Stimulated activated CD4-positive, alpha-beta T cell treated with anti-CD3 and anti-CD28 coated beads, TNF-alpha, amount 100 ng/mL, for 24 hours (primary cell): ENCODE measurements at places on chromosomes 16 and 17.

GRCh38 chr16:66933776-66934137 is 445 bp downstream of the CIAO2B start:
- DNase-seq = peak; percentile 21

- DNase-seq = no peak
These were observed 37.4 kb downstream of the AXIN2 start for GRCh38 chr17:65523853-65524664.

GRCh38 chr17:74754832-74755231 is 6.4 kb downstream of the NHERF1 start:
- DNase-seq = no peak

DNA sequence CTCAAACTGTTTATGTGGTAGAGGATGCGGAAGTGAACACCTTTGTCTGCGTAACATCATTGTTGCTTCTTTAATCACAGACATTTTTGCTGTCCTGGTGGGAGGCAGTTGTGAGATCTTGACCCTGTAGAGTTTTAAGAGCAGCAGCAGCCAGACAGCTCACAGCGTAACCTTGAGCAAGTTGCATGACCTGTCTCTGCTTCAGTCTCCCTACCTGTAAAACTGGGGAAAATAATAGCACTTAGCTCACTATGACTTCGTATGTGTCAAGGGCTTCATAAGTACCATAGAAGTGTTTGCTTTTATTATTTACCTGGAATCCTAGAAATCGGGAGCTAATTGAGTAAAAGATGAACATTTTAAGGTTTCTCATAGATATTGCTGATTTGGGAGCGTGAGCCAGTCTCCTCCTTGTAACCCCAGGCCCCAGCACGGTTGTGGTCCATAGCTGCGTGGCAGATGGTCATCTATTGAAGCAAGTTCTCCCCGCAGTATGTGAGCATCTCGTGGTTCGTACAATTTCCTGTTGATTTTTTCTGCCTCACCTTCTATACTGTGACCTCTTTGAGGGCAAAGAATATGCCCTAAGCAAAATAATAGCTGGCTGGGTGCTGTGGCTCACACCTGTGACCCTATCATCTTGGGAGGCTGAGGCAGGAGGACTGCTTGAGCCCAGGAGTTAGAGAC is 34.4 kb downstream of the GPRC5B start:
- no peak for DNase-seq

DNA sequence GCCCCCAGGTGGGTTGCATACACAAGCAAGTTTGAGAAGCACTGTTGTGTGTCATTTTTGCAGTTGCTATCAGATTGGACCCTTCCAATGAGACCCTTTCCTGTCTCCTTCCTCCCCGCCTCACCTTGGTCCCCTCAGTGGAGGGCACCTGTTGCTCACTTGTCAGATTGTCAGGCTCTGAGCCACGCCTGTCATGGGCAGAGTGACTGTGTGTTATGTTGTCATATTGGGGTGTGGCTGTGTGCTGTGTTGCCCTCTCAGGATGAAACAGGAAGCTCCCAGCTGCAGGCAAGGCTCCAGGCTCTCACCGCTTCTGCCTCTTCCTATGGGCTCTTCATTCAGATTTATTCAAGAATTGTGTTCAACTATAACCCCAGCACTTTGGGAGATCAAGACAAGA is 302.9 kb downstream of the CPPED1 start:
- DNase-seq = no peak

GRCh38 chr17:80876950-80877728 is 114.5 kb upstream of the CHMP6 start:
- DNase-seq = peak; percentile 73

DNA sequence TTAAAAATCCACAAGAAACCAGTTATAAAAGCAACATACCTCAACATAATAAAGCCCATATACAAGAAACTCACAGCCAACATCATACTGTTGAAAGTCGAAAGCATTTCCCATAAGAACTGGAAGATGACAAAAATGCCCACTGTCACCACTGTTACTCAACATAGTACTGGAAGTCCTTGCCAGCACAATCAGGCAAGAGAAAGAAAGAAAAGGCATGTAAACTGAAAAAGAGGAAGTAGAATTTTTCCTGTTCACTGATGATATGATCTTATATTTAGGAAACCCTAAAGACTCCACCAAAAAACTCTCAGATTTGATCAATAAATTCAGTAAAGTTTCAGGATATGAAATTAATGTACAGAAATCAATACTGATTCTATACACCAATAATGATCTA is 45.1 kb downstream of the AHSP start:
- no peak for DNase-seq

GRCh38 chr17:77204536-77204935 is 63.8 kb downstream of the SEC14L1 start:
- no peak for DNase-seq

- peak; percentile 53 for DNase-seq
These were observed at the start of gene ASPHD1 for GRCh38 chr16:29900102-29900887. Gene ASPHD1 (plus strand): TSS chr16:29900488. CDS start chr16:29900972, 484 bp downstream.

- no peak for DNase-seq
These were observed 4.2 kb upstream of the TBX4 start for GRCh38 chr17:61448042-61448441.

- no peak for DNase-seq
These were observed 1.6 kb upstream of the TBKBP1 start for GRCh38 chr17:47692137-47692894.

DNA sequence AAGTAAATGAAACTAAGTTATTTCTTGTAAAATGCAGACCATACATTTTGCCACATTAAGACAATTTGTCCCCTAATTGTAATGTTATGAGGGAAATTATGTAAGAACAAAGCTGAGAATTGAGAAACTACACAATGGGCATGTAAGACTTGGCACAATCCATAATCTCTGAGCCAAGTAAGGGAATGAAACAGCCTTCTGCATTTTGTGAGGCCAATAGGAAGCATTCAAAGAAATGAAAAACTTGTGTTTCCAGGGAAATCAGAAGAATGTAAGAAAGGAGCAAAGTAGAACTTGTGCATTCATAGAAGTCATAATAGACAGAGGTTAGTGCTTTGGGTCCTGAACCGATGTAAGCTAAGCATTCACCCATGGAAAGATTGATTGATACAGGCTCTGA is 1.8 kb downstream of the KRTAP9-4 start:
- no peak for DNase-seq

DNA sequence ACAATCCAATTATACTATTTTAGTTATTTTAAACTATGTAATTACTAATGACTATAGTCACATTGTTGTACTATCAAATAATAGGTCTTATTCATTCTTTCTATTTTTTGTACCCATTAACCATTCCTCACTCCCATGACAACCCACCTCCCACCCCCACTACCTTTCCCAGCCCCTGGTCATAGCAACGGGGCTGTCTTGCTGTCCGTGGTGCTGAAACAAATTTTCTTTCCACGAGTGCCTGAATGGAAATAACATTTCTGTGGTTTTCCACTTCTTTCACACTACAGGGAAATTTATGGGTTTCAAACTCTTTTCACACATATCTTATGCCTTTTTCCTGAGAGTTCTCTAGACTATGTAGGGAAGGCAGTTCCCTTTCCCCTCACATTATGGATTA is 326.6 kb downstream of the PHKB start:
- DNase-seq = no peak

DNA sequence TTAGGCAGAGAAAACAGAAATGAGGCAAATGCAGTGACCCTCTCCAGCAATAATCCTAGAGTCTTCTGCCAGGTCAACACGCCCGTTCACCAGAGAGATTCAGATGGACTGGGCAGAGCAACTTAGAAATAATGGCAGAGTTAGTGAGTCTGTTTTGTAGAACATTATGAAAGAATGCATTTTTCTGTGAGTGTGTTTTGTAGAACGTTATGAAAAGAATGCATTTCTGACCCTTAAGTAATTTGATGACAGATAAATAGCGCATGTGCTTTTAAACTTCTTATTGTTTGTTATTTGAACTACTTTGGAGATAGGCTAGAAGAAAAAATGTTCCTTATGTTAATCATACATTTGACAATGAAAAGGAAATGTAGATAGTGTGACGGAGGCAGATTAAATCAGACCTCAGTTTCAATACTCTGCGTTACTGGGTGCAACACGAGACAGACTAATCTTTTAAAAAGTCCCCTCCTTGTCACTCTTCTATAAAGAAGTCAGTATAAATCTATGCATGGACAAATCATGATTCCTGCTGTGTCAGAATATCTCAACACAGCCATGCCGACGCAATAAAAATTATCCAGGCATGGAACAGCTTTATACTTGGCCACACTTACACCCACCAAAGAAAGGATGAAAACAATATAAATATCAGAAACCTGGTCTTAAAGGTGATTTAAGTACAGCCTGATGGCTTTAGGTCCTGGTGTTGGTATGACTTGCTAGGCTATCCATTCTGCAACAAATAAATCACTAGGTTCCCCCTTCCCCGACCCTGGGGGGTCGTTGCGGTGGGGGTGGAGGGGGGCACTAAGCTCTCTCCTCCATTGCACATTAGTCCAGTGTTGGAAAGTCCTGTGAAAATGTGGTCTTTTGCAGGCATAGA is 47.8 kb downstream of the MARCHF10 start:
- DNase-seq = no peak

- no peak for DNase-seq
These were observed 102.2 kb downstream of the CDK5R1 start for GRCh38 chr17:32588982-32589381.

- DNase-seq = no peak
These were observed 368.9 kb downstream of the UTP18 start for GRCh38 chr17:51629232-51629631.

DNA sequence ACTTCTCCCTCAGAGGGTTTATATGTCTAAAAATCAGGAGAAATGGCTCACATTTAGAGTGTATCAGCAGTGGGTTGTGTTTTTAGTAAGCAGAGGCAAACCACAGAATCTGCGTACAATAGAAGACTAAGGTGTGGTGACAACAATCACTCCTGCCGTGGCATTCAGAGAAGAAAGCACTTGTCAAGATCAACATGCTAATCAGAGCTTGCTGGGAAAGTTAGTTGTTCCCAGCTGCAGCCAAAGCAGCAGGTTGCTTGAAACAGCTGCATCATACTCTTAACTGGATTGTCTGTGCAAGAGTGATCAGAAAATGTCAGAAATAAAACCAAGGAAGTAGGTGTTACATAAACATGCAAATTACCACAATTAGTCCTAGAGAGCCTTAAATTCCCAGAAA is 616.4 kb downstream of the CDH8 start:
- no peak for DNase-seq

- no peak for DNase-seq
These were observed 51.7 kb downstream of the ARHGAP27 start for GRCh38 chr17:45380991-45381390.

DNA sequence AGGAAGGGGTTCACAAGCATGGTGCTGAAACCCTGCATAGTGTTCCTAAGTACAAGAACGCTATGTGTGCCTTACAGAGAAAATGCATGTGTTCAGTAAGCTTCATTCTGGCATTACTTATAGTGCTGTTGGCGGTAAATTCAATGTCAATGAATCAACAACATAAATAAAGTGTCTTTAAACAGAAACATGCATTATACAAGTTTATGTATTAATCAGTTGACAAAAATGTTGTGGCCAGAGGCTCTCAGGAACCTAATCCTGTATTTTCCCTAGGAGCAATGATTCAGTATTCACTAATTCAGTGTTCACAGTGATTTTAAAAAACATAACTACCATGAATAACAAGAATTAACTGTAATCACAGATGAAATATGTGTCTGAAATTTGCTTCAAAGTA is 47.1 kb upstream of the MYOCD start:
- DNase-seq = no peak

GRCh38 chr16:26770547-26770946 is 296.2 kb upstream of the C16orf82 start:
- no peak for DNase-seq

GRCh38 chr17:76199469-76199868 is 40.8 kb downstream of the RNF157 start:
- DNase-seq = peak; percentile 54

DNA sequence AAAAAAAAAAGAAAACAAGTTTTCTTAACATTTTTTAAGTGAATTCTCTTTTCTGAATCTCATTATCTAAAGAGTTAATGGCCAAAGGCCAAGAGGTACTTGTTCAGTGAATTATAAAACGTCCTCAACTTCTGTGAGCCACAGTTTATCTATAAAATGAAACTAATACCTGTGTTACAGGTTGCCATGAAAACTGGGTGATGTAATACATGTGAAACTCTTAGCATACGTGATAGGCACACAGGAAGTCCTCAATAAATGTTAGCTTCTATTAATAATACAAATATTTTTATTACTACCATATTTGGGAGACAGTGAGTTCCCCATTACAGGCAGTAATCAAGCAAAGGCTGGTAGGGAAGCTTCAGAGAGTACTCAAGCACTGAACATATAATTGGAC is 13.5 kb upstream of the INPP5K start:
- DNase-seq = no peak

- DNase-seq = no peak
These were observed 43.1 kb downstream of the PIK3R5 start for GRCh38 chr17:8922451-8922850.

GRCh38 chr16:10980813-10981212 is 36.4 kb downstream of the CLEC16A start:
- no peak for DNase-seq

- DNase-seq = no peak
These were observed 21.7 kb upstream of the CLEC18A start for GRCh38 chr16:69929480-69929879.

DNA sequence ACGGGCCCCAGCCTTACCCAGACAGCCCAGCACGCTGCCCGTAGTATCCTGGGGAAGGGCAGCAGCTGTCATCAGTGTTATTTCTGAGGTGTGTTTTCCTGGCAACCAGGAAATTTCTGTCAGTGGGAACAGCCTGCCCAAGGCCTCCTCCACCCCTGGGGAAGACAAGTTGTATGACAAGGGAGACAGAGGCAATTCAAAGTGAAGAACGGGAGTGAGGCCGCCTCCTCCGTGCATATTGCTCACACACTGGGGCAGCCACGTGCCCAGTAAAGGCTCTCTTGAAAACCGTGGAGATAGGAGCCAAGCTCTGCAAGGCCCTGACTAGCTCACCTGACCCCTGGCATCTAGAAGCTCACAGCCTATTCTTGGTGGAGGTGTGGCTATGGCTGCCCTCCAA is 57.6 kb downstream of the RAI1 start:
- DNase-seq = no peak

DNA sequence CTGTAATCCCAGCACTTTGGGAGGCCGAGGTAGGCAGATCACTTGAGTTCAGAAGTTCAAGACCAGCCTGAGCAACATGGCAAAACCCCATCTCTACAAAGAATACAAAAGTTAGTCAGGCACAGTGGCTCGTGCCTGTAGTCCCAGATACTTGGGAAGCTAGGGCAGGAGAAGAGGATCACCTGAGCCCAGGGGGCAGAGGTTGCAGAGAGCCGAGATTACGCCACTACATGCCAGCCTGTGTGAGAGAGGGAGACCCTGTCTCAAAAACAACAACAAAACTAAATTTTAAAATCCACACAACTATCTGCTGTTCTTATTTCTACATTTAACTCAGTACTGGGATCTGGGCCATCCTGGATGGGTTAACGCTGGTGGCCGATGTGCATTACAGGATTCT is 41.2 kb upstream of the ARL6IP1 start:
- DNase-seq = no peak
